ENCODE measurements at places on chromosomes 11 and 22.

DNA sequence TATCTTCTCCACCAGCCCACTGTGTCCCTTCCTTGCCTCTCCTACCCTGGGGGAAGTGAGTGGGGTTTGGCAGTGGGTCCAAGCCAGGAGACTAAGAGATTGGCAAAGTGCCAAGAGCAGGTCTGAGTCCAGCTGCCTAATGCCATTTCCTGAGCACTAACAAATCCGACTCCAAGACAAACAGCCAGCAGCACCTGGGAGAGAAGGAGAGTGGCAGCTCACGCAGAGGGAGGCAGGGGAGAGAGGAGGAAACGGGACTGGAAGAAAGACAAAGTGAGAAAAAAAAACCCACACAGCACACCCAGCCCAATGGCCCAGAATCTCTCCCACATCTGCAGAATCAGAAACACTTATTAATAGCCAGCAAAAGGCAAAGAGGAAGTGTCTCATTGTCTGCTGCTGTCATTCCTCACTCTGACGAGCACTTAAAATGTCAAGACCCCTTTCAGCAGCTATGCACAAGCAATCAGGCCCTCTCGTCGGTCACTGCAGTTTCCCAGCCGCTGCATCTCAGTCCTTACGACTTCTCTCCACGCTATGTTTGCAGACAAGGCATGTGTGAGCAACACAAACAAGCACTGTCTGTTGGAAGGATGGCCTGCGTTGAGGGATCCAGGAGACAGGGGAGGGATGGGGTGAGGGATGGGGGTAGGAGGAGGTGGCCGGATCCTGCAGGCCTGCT is 558.4 kb upstream of the CADM1 start:
- no peak for DNase-seq

DNA sequence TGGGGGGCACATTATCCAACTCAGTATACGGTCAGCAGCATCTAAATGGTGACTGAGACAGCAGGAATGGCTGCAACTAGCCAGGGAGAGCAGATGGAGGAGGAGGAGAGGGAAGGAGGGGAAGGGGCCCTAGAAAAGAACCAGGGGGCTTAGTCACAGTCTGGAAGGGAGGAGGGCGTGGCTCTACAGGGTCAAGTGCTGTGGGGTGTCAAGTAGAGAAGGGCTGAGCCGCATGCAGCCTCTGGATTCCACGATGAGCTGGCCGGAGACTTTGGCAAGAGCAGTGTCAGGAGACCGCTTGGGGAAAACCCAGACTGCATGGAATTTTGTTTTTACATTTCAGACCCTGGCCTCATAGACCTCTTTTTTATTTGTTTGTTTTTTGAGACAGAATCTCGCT is 25.8 kb upstream of the PPFIA1 start:
- no peak for DNase-seq

DNA sequence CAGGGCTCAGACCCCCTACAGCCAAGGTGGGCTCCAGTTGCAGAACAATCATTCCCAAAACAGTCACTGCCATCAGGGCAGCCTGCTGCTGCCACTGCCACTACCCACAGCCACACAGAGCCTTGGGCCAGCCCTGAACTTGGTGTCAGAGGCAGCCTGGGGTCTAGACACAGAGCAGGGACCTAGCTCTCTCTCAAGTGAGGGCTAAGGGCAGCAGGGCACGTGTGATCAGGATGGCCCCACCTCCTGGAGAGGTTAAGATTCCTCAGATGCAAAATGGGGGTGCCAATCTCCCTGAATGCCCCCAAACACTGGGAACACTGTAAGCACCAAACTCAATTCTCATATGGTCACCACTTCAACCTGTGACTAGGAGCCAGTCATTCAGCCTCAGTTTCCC is 15.6 kb downstream of the CABP7 start:
- DNase-seq: no peak

DNA sequence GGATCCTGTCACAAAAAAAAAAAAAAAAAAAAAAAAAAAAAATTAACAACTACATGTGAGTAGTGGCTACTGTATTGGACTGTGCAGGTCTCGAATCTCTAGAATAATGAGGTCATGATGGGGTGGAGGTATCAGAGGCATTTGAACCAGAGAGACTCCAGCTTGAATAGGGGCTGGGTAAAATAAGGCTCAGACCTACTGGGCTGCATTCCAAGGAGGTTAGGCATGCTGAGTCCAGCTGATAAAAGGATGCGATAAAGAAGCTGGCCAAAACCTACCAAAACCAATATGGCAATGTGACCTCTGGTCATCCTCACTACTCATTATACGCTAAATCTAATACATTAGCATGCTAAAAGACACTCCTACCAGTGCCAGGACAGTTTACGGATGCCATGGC is 5.9 kb upstream of the PACSIN3 start:
- no peak for DNase-seq

DNA sequence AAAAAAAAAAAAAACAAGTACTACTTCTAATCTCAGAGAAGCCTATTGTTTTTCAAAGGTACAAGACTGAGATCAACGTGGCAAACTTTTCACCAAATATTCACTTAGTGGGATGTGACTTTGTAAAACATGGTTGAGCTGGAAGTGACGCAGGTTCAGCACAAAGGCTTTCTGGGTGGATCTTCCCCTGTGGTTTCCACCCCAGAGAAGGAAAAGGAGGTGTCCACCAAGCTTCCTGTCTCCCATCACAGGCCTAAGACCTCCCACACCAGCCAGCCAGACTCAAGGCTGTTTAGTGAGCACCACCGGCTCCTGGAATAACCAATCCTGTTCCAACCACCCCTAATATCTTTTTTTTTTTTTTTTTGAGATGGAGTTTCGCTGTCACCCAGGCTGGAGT is 5.7 kb downstream of the TMEM184B start:
- DNase-seq: no peak

- DNase-seq: no peak
Observed at GRCh38 chr11:28049338-28050216, 58.4 kb downstream of the KIF18A start.

GRCh38 chr22:48301421-48301820 is 1526.3 kb downstream of the BRD1 start:
- no peak for DNase-seq

GRCh38 chr11:47500121-47500520 is 51.2 kb upstream of the RAPSN start:
- DNase-seq: no peak

GRCh38 chr11:62922653-62923431 is 1.7 kb upstream of the CHRM1 start:
- DNase-seq: no peak

DNA sequence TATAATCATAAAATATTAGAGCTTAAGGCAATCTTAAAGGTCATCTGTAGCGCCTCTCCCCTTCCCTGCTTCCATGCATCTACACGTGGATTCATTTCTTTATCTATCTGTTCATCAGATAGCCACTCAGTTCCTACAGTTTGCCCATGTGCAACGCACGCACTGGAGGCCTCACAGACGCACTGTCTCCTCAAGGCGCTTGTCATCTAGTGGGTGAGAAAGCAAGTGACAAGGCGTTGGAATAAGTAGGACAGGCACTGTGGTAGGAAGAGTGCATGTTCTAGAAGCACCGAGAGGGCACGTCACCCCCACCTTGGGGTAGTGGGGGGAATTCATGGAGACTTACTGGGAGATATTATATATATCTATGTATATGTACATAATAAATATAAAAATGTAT is 20.8 kb upstream of the JAM3 start:
- no peak for DNase-seq

- DNase-seq: no peak
Observed at GRCh38 chr22:19824212-19824925, 30.3 kb downstream of the GNB1L start.

DNA sequence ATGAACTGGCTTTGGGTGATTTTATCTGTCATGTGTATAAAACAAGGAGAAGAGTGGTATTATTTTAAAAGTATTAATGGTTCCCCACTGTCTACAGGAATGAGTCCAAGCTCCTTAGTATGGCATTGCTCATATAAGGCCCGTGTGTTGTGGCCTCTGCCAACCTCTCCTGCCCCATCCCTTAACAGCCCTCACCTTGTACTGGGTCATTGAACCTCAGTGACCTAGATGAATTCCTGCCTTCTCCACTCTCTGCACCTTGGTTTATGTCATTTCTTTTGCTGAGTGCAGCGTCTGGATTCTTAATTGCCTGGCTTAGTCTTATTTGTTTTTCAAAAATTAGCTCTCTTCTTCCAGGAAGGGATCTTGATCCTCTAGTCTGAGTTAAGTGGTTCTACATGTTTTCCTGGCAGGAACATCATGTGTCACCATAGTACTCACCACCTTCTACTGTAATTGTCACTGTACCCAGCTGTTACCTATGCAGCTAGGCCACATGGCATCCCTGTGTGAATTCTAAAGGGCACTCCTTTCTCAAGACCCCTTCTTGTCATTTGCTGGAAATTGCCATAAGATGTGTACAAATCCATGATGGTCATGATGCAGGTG is 36.2 kb upstream of the POGLUT3 start:
- no peak for DNase-seq

DNA sequence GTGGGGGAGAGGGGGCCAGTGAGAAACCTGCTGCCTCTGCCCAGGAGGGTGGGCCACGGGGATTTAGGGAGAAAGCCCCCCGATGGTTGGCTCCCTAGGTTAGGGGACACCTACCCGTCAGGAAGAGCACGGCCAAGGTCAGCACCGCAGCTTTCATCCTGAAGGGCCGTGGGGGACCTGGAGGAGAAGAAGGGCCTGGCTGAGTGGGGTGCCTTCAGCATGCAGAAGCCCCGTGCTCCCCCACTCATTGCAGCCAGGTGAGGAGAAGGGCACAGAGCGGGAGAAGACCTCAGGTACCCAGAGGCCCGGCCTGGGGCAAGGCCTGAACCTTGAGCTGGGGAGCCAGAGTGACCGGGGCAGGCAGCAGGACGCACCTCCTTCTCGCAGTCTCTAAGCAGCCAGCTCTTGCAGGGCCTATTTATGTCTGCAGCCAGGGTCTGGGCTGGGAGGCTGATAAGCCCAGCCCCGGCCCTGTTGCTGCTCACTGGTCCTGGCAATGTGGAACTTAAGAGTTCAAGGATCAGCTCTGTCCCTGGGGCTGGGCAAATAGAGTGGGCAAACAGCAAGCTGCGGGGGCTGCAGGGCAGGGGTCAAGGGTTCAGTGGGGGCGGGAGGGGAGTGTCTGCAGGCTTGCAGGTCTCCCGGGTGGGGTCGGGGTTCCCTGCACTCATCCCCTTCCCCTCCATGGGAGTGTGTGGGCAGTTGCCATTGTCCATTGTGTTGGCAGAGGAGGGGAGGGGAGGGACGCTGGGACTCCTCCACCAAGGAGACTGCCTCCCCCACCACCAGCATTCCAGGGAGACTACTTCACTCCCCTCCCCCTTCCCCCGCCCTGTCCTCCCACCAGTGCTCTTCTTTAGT is at the start of gene APOA1:
TSS of gene APOA1 (minus strand) at position 392 of the 861 bp plus-strand sequence. CDS start at position 157, 235 bp downstream.
- DNase-seq: no peak

DNA sequence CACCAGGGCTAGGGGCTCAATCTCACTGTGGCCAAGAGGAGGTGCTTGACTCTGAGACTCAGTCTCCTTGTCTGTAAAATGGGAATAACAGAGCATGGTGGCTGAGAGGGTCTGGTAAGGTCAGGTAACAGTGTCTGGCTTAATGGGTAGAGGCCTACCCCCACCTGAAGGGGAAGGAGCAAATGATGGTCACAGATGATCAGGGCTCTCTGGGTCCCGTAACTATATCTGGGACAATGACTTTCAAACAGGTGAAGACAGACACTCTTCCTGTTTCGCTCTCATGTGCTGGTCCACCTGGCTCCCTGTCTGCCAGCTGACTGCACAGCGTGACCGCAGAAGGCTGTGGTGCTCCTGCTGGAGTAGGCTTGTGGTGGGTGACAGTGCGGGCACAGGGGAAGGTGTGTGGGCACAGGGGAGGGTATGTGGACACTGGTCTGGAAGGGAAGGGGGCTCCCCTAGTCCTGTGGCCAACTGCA is 4.0 kb downstream of the A4GALT start:
- DNase-seq: no peak

DNA sequence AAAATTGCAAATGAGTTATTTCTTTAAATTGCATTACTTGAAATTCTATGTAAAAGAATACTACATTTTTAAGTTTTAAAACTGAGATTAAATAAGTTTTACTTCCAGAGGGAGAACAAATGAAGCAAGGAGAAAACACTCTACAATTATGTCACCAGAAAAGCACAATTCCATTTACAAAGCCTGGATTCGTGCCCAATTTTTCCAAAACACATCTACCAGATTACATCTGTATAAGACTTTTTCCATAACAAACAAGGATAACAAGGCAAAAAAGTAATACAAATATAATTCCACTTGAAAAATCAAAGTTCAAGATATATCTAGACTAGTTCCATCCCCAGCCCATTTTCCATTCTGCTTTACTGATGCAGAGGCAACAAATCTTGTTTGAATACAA is 40.5 kb downstream of the MTMR2 start:
- DNase-seq: no peak

GRCh38 chr11:85127349-85127748 is 499.8 kb downstream of the DLG2 start:
- DNase-seq: no peak

DNA sequence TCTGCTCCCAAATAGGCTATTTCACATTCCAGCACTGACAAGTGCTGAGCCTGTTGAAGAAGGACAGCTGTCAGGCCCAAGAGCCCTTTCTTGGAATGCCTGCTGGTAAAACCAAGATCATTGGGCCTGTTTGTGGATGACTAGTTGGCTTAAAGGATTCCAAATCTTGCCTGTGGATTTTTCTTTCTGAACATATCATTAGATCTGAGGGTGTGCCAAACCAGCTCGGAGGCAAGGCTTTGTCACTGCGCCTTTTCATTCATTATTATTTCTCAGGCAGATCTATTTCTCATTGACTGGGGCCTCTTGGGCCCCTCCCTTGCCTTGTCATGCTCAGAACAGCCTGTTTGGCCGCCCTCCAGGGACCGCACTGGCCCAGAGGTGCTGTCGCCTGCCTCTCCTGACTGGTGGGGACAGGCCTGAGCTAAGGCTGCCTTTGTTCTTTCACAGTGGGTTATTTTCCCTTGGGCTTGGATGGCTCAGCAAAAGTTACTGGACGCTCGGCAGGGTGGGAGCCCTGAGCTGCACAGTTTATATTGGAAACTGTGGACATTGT is 222.7 kb upstream of the SESN3 start:
- peak; percentile 24 for DNase-seq

DNA sequence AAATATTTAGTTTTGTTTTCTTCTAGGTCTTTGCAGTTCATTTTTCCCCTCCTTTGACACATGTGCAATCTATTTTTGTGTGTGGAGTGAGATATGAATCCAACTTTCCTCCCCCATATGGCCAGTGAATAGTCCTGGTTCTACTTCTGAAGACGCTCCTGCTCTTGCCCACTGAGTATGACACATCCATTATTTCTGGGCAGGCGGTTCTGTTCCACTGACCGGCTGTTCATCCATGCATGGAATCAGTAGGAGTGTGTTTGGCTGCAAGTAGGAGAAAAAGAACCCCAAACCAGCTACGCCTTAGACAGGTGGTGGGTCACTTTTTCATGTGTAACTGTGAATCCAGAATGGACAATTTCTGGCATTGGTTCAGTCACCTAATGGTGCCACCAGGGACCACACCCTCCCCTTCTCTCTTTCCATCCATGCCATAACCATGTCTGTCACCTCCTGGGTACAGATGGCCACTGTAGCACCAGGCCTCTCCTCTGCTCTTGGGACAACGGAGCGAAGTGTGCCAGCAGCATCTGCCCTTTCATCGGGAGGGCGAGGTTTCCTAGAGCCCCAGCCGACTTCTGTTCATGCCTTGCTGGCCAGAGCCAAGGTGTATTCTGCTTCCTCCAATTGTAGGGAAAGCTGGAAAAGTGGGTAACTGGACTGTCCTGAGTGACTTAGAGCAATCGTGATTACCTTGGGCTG is 67.4 kb upstream of the SLC22A12 start:
- DNase-seq: no peak

- no peak for DNase-seq
Observed at GRCh38 chr11:90343673-90344072, 120.8 kb upstream of the CHORDC1 start.

Data from pancreas (tissue), 10 donors.